Astrocyte (in vitro differentiated cells and primary cell): ENCODE measurements at places on chromosomes 1 and 21. TPM values are rescaled to one million over a fixed set of nuclear protein-coding genes. Genes with fewer than 3 reads are reported as not detected.

HUNK gene
- 0.34 and 0.77 TPM in 2 replicates for total RNA-seq

GRCh38 chr1:101291562-101292380 is 55.0 kb downstream of the S1PR1 start:
- peak; percentile 63 for DNase-seq

DNA sequence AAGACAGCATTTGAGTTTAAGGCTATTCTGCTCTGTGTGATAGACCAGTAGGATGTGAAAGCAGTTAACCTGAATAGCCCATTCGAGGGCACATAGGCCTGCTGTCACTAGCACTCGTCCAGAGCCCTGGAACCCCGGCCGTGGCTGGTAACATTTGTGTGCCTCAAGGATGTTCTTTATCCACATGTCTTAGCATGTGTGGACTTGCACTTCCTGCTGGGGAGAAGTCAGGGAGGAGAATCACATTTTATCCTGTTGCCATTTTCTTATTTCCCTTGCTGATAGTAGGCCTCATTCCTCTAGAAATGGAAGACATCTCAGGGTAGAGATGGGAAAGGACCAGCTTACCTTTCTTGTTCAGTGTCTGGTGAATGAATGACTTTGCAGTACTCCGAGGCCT is 54.7 kb downstream of the VPS13D start:
- DNase-seq, result no peak

DNA sequence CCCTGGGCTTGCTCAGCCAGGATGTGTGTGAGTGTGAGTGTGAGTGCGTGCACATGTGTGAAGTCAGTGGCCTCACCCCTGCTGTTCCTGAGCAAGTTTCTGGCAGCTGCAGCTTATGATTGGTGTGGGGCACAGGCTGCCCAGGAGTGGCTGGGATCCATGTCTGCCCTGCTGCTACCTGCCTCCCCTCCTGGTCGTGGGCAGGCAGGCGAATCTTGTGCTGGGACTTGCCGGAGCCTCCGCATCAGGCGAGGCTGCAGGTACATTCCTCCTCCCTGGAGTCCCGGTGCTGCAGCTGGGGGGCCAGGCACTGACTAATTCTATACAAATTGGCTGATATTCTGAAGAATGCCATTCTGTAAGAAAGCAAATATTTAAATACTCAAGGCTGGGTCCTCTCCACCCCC is 85.6 kb upstream of the WNT4 start:
- DNase-seq, result no peak

DNA sequence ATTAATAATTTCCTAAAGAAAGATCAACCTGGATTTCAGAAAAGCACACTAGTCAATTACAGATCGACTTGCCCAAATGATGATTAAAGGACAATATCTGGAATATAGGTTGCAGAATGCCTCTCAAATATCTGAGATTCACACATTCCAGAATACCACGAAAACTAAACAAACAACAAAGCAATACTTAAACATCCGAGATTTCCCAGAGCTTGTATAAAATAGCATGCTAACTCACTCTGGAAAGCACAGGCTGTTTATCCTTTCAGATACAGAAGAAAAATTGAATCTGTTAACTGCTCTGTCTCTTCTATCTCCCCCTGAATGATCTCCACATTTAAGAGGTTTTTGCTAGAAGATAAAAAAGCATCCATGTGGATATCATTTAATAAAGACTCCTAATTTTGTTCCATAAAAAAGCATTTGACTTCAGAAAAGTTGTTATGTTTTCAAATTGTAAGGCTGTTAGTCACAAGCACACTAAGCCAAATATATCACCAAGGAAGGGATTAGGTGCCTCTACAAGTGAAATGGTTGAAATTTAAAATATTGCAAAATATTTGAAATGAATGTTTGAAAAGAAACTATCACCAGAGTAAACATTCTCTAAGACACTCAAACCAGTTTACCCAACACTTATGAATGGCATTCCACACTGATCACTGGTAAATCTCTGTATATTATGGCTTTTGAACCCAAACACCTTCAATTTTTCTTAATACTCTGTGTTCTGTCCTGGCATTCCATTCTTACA is 865.1 kb upstream of the ADAMTS5 start:
- peak; percentile 5 for DNase-seq

DNA sequence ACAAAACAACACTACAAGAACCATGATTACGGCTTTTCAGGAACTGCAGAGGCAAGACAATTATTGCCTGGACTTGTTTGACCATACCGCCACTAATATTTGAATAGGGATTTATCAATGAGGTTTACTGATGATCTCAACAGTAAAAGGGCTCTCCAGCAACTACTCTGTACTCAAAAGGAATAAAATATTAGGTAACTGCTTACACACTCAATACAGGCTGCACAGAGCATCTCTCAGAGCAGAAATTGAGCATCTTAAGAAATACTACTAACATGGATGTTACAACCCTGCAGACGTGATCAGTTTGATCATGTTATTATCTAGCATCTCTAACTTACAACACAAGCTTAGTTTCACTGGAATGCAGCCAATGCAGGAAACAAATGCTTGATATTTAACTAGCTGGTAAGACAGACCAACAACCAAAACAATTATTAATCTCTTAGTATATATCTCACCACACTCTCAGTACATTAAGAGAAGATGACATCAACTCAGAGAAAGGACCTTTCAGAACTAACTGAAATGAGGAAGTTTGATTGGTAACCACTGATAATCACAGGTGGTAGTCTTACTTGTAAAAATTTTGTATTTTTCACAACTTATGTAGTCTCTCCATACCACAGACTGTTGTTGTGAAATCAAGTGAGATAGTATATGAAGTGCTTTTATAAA is 52.2 kb downstream of the PUM1 start:
- no peak for DNase-seq

- no peak for DNase-seq
These were observed 2.2 kb upstream of the PDPN start for GRCh38 chr1:13581446-13581845.

GRCh38 chr1:21652101-21652936 is 16.8 kb downstream of the RAP1GAP start:
- DNase-seq, result no peak

GRCh38 chr1:117594261-117594990 is 11.4 kb upstream of the TENT5C start:
- DNase-seq, result no peak

- DNase-seq, result no peak
These were observed 128.2 kb downstream of the ATP5PO start for GRCh38 chr21:33787431-33787830.
